Ecto neural progenitor cell (in vitro differentiated cells): ENCODE measurements at places on chromosomes 11 and 22.

DNA sequence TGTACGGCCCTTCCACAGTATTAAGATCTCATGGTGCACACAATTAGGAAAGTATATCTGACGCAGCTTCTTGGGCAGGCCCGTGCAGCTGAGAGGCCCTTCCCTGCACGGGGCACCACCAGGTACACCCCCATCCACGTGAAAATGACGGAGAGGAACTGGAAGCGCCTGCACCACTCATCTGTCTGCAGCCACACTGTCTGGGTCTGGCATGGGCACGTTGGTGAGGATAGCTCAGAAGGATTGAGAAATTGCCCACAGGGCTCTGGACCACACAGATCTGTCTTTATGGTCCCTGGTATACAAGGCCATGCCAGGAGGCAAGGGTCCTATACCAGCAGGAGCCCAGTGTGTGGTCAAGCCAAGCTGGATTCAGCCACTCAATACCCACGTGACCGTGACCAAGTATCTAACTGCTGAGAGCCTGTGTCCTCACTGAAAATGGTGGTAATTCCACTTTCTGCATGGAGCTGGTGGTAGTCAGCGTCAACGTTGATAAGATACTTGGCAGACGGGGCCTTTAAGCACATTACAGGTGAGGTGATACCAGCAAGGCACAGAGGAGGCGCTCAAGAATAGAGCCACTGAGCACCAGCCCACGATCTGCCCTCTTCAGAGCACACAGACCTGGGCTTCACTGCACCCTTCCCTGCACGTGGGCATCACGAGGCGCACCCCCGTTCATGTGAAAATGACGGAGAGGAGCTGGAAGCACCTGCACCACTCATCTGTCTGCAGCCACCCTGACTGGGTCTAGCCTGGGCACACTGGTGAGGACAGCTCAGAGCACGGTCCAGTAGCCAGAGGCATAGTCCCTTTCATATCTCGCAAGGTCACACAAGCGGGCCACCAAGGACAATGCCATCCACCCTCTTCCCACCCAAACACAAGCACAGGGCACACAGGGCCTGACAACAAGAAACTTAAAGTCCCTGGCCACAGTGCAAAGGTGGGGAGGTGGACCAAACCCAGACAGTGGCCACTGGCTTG lies 28.4 kb downstream of the SHANK2 start:
- no peak for DNase-seq

- DNase-seq, result peak; percentile 51
These were observed 59.2 kb downstream of the RAB38 start for GRCh38 chr11:88115828-88116755.

GRCh38 chr11:11243209-11243589 lies 109.9 kb downstream of the CSNK2A3 start:
- DNase-seq, result no peak

DNA sequence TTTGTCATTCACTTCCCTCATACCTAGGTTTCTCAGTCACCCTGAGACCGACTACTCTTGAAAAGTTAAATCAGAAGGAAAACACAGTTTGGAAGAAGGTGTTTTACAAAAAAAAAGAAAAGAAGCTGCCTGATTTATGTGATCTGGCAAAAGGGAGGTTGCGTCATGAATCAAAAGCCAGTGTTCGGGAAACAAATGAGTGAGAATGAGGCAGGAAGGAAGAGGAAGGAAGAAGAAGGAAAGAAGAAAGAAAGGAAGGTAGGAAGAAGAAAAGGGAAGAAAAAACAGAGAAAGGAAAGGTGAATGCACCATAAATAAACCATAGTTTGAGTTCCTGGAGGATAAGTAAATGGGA lies 314.6 kb downstream of the BLID start:
- no peak for DNase-seq

GRCh38 chr11:58465690-58466089 lies 23.7 kb upstream of the OR5B12 start:
- no peak for DNase-seq

DNA sequence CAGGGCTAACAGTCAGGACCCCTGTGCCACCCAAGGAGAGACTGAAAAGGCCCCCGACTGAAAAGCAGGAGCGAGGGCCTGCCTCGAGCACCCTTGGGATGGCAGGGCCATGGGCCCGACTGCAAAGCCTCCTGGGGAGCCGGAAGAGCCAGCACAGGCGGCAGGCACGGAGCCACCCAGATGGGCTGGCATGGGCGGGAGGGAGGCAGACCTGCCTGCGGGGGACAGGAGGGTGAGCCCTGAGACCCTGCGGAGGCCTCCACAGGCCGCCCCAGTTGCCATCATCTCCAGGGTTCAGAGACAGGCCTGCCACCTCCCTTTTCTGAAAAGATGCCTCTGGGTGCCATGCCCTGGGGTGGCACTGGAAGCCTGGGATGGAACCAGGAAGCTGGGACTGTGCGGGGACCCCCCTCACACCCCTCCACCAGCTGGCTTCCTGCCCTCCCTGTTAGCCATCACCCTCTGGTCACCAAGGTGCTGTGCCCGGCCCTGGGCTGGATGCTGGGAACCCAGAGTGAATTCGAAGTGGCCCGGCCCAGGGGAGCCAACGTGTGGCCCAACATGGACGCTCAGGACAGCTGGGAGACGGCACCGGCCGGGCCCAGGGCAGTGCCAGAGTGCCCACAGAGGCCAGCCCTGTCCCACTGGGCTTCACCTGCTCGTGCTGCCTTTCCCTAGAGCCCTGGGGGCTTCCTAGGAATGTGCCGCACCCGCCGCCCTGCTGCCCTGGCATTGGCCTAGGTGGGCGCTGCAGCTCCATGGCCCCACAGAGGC lies 13.8 kb downstream of the TSPAN32 start:
- DNase-seq, result no peak

DNA sequence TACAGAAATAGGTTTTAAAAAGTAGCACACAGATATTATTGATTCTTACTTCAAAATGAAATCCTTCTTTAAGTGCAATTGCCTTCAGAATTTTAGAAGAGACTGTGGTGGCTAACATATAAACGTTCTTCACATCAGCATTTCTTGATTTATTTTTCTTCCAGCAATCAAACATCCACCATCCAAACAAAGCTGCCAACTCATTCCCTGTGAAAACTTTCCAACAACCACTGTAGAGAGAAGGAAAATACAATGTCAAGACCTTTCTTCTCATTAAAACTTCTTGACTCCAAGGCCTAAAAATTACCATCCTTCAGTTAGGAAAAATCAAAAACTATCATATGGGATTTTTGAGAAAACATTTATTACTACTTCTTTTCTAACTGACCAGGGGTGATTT lies 34.0 kb upstream of the P4HA3 start:
- no peak for DNase-seq

- DNase-seq, result no peak
These were observed 387.7 kb downstream of the TMEM135 start for GRCh38 chr11:87425391-87425790.

- no peak for DNase-seq
These were observed 109.7 kb upstream of the NAV2 start for GRCh38 chr11:19602891-19603290.

GRCh38 chr11:33668468-33668825 lies 32.2 kb downstream of the C11orf91 start:
- no peak for DNase-seq

DNA sequence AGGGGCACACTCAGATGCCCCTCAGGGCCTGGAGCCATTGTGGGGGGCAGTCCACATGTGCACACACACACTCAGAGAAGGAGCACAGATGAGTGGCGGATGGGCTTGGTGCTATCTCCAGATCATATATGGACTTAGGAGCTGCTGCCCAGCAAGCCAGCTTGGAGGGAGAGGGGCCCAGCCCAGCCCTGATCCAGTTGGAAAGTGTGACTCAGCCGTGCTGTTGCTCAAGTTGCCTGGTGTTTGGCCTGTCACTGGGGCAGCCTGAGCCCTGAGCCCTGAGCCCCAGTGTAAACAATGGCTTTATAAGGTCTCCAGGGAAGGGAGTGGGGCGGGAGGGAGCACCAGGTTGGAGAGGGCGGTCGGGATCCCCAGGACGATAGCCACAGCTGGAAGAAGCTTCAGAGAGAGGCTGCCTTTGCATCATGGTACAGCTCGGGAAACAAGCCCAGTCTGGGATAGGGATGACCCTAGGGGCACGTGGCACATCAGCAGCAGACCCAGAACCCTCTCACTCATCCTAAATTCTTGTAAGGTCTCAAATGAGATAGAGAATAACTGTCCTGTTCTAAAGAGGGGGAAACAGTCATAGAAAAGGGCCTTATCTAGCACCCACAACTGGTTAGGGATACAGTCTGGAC lies 4.8 kb downstream of the SELENOM start:
- no peak for DNase-seq

GRCh38 chr22:20034143-20034542 lies 13.2 kb downstream of the TANGO2 start:
- DNase-seq, result no peak

GRCh38 chr22:31867386-31868153 lies 76.8 kb upstream of the YWHAH start:
- DNase-seq, result no peak

GRCh38 chr11:106717222-106717621 lies 301.1 kb downstream of the GUCY1A2 start:
- no peak for DNase-seq

DNA sequence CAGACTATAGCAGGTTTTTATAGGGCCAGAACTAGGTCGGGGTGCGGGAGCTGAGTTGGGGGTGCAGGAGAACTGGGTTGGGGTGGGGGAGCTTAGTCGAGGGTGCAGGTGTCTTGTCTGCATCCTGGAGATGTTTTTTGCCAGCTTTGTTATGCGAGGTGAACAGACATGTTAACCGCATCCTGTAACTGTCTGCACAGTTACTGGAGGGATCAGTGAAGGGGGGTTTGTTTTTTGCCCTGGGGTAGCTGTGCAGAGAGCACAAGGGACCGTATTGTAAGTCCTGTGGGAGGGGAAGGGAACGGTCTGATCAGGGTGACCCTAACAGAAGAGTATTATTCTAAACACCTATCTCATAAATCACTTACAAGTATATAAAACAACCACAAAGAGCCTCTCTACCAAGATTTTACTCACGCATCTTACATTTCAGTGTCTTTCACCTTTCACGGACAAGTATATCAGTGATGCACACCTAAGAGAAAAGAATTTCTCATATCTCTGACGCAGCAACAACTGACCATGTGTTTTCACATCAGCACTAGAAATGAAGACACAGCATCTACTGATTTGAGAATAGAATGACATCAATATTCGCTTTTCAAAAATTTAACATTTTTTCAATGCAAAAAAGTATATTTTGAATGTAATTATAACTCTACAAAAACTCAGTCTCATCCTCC lies 20.8 kb downstream of the ZNF195 start:
- no peak for DNase-seq

- DNase-seq, result peak; percentile 28
These were observed 34.5 kb upstream of the DGCR6L start for GRCh38 chr22:20354238-20354975.

DNA sequence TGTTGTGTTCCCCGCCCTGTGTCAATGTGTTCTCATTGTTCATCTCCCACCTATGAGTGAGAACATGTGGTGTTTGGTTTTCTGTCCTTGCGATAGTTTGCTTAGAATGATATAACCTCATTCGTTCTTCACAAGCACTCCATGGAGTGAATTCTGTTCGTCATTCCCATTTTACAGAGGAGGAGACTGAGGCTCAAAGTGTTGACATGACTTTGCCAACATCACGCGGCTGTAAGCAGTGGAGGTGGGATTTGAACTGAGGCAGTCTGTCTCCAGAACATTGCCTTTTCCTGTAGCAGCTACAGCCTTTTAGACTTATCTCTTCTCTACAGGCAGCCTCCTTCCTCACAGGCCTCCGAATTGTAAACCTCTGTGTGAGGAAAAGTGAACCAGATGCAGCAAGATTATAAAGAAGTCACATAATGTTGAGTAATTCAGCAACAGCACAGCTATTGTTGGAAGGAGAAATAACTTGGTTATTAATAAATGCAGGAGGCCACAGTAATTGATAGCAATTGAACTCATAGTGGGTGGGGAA lies 74.6 kb downstream of the MYO18B start:
- no peak for DNase-seq

DNA sequence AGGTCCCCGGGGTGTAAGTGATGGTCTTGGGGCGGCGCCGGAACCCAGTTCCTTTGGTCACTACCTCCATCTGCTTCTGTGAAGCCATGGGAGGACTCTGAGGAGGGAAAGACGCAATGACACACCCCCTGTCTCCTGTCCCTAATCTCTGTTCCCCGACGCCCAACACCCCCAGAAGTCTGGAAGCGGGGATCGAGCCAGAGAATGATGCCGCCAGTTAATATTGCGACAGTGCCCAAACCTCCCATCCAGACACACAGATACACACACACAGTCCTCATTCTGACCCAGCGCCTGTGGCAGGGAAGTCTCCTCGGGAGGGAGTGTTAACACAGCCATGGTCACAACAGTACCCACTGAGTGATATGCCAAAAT lies 352 bp downstream of the C22orf23 start:
- DNase-seq, result no peak

GRCh38 chr11:13831696-13832095 lies 130.8 kb upstream of the SPON1 start:
- no peak for DNase-seq

DNA sequence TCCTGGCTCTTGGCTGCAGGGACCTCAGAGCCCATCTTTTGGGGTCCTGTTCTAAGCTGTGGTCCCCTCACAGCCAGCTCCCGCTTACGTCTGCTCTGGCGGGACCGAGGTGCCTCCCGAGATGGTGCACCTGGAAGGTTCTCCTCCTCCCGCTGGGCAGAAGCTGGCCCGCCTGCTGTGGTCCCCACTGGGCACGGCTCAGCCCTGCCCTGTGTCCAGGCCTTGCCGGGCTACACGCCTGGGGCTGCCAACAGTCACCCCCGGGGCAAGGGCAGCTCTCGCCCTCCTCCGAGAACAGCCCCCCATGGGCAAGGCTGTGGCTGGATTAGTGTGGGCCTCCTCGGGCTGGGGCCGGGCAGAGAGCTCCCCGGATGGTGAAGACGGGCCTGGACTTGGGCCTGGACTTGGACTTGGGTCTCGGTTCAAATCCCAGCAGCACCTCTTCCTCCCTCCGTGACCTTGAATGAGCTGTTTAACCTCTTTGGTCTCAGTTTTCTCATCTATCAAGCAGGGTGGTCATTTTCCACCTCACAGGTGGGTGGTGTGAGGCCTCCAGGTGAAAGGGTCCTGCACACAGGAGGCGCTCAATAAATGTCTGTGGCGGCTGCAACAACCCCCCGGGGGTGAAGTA lies 998 bp downstream of the BAIAP2L2 start:
- no peak for DNase-seq

DNA sequence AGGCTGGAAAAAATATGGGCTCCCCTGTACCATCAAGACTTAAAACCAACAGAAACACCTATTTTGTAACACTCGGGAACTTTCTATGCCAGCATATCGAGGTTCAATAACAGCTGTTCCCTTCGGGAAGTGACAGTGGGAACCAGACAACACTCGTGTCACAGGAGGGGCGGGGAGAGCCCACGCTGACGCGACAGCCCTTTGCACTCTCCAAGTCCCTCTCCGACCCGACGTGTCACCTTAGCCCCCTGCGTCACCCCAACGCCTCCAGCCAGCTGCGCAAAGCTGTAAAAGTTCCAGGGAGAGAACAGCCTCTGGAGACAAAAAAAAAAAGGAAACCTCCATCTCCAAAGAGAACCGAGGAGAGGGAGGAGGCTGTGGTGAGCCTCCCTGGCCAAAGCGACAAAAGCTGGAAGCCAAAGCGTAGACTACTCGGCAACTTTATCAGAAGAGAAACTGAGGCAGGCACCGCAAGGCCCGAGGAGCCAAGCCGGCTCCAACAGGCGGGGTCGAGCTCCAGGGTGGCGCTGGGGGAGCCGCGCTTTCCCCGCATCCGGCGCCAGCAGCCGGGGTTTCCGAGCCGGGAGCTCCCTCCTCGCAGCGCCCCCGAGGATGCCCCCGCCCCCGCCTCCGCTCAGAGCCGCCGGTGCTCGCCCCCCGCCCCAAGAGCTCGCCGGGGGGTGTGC lies 751 bp downstream of the ARFGAP3 start:
- no peak for DNase-seq
